ENCODE measurements at places on chromosomes 5 and 9.

DNA sequence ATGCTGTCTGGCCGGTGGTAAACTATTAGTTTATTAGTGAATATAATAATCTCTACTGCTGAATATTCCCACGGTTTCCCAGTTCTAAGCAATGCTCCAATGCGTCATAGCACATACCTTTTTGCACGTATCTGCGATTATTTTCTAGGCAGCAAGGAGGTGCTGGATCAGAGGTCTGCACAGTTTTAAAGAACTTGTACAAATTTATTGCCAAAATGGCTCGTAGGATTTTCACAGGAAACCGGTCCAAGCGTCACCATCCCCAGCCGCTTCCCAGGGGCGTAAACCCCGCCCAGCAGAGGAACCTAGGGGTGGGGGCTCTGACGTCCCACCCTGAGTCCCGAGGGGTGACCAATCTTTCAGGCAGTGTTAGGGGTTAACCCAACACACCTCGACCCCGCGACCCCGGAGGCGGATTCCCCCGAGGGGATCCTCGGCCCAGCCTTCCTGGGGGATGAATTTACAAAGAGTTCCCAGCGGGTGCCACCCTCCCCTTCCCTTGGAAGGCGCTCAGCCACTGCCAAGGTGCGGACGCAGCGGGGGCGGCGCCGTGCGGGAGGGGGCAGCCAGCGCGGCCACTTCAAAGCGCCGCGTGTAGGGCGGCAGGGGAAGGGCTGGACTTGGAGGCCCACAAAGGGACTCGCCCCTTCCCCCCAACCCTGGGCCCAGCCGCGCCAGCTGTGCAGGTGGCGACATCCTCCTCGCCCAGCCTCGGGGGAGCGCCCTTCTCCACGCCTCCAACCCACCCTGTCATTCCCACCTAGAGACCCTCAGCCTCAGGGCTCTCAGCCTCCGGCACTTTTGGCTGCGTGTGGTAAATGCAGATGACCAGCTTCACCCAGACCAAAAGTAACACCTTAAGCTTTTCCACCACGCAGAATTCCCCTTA, 43.5 kb upstream of the TCF7 start:
- no peak for DNase-seq

DNA sequence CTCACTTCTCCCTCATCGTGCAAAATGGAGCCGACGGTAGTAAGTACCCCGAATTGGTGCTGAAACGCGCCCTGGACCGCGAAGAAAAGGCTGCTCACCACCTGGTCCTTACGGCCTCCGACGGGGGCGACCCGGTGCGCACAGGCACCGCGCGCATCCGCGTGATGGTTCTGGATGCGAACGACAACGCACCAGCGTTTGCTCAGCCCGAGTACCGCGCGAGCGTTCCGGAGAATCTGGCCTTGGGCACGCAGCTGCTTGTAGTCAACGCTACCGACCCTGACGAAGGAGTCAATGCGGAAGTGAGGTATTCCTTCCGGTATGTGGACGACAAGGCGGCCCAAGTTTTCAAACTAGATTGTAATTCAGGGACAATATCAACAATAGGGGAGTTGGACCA, 979 bp downstream of the PCDHGA12 start:
- DNase-seq: no peak

DNA sequence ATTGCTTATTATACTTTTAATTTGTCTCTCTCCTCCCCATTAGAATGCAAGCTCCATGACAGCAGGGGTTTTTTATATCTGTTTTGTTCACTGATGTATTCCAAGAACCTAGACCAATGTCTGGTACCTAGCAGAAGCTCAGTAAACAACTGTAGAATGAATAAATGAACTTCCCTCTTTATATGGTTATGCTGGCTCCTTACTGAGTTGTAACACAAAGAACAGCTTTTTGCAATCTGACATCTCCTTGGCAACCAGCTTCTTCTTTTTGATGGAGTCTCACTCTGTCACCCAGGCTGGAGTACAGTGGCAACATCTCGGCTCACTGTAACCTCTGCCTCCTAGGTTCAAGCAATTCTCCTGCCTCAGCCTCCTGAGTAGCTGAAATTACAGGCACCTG, 13.6 kb downstream of the TRMO start:
- no peak for DNase-seq

DNA sequence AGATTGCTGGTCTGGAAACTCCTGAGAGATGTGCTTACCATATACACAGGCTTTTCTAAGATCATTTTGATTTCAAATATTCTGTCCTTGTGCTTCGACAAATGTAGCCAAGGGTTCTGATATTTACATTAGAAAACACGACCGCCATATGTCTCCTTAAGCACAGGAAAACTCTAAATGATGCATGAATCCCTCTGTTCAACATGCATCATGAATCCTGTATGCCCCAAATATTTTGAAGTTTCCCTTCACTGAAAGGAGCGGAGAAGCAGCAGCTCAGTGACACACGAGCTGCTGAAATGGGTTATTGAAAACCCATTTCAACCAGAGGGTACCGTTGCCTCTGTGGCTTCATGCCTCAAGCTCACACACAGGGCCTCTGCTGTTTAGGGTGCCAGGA, 74.4 kb downstream of the NREP start:
- DNase-seq: no peak

GRCh38 chr9:14351221-14351836, 37.4 kb upstream of the NFIB start:
- peak; percentile 32 for DNase-seq

- no peak for DNase-seq
Measured at GRCh38 chr9:135789838-135790291, 87.9 kb downstream of the KCNT1 start.

GRCh38 chr5:168463081-168463480, 23.2 kb upstream of the RARS1 start:
- DNase-seq: no peak

DNA sequence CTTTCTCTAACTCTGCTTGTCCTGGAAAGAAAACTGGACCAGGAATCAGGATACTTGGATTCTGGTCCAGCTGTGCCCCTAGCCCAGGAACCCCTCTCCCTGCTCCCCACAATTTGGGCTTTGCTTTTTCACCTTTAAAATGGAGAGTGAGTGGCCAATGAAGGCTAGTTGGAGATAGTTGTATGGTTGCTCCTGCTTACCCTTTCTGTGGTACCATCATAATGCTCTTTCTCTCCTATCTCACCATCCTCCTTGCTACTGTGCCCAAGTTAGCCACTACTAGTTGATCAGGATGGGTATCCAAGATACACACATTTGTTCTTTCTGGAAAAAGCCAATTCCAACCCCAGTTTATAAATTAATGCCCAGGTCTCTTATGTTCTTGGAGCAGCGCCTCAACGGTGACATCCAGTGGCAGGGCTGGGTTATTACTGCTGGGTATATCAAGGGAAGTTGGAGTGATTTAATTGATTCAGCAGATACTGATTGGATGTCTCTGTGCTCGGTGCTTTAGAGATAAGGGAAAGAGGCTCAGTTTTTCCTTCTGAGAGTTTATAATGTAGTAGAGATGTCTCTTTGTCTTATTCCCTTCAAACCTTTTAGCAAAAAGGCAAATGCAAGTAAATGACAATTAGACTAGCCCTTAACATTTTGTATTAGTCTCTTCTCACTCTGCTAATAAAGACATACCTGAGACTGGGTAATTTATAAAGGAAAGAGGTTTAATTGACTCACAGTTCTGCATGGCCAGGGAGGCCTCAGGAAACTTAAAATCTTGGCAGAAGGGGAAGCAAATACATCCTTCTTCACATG, 38.5 kb downstream of the FAXDC2 start:
- peak; percentile 79 for DNase-seq

- DNase-seq: no peak
Measured at GRCh38 chr5:127536687-127537086, 19.2 kb downstream of the PRRC1 start.

DNA sequence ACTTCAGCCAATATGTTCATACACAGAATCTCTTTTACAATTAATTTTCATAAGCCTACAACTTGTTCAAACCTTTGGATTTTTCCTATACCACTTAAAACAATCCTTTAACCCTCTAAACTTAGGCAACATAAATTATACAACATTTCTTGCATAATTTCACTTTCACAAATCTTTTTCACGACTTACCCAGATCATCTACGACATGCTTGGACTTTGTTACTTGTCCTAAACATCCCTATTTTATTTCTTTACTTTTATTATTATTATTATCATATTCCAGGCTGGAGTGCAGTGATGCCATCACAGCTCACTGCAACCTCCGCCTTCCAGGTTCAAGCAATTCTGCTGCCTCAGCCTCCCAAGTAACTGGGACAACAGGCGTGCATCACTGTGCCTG, 68.0 kb downstream of the CACNA1B start:
- no peak for DNase-seq

- DNase-seq: peak; percentile 30
Measured at GRCh38 chr5:74240783-74241750, 399.5 kb downstream of the ENC1 start.

GRCh38 chr5:120706877-120707276, 242.8 kb downstream of the PRR16 start:
- DNase-seq: no peak

DNA sequence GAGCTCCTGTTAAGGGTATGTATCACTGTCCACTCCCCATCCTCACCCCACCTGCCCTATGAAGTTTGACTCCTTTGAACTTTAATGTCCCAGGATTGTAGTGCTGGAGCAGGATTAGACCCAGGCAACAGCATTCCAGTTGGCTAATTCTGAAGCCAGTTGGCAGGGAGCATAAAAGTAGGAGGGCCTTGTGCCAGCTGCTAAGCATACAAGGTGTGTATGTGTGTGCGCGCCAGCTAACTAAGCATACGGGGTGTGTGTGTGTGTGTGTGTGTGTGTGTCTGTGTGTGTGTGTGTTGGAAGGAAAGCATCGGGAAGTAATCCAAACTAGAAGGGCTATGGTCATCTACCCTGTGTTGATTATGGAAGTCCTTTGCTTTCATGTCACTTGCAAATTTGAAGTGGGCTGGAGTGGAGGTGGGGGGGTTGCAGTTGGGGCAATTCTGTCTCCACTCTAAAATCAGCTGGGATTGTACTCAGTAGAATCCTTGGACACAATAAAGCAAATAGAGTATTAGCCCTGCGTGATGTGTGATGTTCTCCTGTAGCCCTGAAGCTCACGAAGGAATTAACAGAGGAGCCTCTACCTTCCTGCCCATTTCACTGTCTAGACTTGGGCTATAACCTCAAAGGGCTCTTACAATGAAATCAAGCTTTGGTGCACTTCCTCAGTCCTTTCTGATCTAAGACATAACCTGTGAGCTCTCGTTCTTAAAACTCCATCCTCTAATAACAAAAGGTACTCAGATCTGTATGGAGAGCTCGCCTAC, 26.9 kb downstream of the HMGCR start:
- peak; percentile 8 for DNase-seq

DNA sequence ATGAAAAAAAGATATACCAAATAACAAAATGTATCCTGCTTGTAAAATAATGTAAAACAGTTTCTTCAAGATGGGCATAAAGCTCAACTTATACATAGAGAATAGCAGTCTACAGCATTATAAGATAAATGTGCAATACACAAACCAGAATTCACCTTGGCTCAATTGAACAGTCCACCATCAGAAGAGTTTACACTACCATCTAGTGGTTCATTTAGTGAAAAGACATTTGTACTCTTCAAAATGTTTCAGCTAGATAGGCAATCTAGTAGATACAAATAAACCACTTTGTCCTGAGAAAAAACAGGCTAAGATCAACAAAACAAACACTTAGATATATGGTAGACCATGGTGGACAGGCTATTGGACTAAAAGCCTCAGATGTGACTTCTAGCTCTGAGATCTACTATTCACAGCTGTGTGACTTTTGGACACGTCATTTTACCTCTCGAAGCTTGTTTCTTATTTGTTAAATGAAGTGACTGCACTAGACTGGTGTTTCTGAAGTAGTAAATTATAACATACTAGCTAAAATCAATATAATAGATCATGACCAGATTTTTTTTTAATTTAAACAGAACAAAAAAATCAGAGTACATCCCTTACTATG, 22.1 kb upstream of the TPD52L3 start:
- peak; percentile 58 for DNase-seq

DNA sequence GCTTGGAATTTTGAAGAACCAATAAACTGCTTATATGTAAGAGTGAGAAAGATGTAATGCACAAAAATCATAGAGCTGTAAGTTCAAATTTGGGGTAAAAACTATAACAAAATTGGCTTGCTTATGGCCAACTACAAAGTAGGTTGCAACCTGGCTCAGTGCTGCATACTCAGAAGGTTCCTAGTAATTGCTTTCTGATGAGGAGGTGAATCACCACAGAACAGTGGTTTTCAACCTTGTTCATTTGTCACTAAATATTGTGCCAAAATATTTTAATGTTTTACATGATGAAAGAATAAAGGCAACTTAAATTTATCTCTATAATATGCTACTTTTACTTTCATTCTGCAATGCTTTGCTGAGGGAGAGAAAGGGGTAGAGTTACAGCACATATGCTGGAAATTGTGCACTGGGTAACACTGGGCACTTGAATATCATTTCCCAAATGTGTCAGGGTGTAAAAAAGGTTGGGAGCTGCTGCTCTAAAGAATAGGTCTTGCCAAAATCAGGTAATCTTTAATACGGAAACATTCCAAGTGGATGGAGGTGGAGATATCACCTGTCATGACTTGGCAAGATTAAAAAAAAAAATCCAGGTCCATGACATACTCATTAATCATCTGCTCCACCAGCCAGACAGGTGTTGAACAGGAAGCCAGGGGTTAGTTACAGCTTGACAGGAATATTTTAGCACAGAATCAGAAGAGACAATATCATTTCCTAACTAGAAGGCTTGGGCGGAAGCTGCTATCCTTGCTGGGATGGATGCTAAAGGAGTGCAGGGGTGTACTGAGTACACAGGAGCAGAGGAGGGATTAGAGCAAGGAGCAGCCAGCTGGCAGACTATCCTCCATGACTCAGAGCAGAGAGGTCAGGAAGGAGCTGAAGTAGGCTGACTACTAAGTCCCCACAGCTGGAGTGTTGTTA, 34.6 kb upstream of the CCL21 start:
- DNase-seq: no peak

- no peak for DNase-seq
Measured at GRCh38 chr9:130236436-130236985, 29.0 kb upstream of the HMCN2 start.

DNA sequence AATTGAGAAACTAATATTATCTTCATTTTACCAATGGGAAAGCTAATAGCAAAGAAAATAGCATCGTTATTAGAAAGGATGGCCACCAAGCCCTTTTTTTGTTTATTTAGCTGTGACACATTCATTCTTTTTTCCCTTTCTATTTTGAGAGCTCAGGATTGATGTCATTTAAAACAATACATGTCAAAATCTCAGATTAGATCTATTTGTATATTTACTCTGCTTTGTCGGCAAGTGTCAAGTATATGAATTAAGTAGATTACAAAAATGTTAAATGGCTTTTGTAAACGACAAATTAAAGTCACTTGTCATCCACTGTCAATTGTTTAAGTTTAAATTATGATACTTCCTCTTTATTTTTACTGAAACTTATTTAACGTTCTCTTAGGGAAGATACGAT, 118.9 kb downstream of the PAM start:
- no peak for DNase-seq

GRCh38 chr5:111095982-111096381, 3.8 kb downstream of the WDR36 start:
- DNase-seq: no peak

DNA sequence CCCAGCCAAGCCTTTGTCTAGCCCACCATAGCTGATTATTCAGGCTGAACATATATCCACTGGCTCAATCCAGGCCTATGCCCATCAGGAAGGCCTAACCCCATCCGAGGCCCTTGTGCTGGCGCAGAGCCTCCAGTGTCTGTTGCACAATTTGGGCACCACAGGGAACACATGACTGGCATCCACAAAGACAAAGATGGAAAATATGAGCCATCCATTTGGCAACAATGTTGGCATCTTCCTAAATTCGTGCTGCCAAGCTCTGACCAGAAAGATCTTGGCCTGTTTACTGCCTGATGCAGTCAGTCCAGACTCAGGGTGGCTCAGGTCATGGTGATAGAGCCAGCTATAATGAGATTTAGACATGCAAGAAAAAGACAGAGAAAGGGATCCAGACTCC, 233.8 kb downstream of the PIK3R1 start:
- no peak for DNase-seq

All from Ammon's horn (tissue), 1 donor.